ENCODE measurements at places on chromosomes 13 and 19.
A peak's percentile ranks its signal among the peaks of the same experiment; 100 is the strongest.

DNA sequence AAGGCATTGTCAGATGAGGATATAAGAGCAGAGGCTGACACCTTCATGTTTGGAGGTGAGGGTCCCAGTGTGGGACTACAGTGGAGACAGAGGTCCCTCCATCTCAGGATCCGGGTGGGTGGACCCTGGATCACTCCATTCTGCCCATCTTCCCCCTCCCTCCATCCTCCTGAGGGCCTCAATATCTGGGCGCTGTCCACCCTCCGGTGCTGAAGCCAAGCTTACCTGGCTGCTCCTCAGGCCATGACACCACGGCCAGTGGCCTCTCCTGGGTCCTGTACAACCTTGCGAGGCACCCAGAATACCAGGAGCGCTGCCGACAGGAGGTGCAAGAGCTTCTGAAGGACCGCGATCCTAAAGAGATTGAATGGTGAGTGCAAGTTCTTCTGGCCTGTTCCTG, 11.9 kb downstream of the CYP4F12 start:
- no peak for DNase-seq

- no peak for DNase-seq
These were observed 1660.4 kb upstream of the MIR17HG start for GRCh38 chr13:89687066-89687465.

DNA sequence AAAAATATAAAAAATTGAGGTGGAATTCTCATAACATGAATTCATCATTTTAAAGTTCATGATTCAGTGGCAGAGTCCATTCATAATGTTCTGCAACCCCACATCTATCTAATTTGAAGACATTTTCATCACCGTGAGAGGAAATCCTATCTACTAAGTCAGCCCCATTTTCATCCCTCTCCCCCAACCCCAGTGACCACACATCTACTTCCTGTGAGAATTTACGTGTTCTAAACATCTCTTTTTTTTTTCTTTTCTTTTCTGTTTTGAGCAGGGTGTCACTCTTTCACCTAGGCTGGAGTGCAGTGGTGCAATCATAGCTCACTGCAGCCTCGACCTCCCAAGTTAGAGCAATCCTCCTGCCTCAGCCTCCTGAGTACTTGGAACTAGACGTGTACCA, 17.5 kb downstream of the ATCAY start:
- DNase-seq, result no peak

- DNase-seq, result no peak
These were observed 3.4 kb downstream of the TCF3 start for GRCh38 chr19:1648920-1649541.

- no peak for DNase-seq
These were observed 37.3 kb downstream of the SOX1 start for GRCh38 chr13:112103961-112104880.

GRCh38 chr19:51600940-51601580, 29.1 kb downstream of the SIGLEC5 start:
- no peak for DNase-seq

GRCh38 chr19:10920781-10921180, 7.7 kb downstream of the YIPF2 start:
- DNase-seq, result no peak

DNA sequence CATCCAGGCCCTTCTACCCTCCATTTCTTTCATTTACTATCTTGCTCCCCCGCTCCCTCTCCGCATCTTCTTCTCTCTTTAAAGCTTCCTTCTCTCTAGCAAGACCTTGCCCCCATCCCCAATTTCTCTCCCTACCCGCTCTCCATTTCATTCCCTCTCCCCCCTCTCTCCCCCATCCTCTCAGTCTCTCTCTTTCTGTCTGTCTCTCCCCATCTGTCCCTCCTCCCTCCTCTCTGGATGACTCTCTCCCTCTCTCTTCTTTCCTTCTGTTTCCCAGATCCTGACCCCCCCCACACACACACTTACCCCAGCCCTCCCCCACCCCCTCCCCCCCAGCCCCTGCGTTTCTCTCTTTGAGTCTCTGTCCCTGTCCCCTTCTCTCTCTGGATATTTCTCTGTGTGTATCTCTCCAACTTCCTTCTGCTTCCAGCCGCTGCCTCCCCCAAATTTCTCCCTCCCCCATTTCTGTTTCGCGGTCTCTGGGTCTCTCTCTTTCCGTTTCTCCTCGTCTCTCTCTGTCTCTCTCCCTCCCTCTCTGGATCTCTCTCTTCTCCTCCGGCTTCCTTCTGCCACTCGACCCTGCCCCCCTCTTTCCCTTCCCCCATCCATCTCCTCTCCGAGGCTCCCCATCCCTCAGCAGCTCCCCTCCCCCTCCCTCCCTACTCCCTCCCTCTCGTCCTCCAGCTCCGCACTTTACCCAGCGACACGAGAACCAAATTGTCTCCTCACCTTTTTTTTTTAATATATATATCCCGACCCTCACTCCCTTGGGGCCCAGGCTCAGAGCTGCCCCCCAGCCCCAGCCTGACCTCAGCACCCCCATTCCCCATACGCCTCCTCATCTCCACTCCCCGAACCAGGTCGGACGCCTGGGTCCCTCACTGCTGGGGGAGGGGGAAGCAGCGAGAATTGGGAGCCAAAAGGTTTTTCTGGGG, 3.6 kb upstream of the CACNG8 start:
- DNase-seq, result no peak

DNA sequence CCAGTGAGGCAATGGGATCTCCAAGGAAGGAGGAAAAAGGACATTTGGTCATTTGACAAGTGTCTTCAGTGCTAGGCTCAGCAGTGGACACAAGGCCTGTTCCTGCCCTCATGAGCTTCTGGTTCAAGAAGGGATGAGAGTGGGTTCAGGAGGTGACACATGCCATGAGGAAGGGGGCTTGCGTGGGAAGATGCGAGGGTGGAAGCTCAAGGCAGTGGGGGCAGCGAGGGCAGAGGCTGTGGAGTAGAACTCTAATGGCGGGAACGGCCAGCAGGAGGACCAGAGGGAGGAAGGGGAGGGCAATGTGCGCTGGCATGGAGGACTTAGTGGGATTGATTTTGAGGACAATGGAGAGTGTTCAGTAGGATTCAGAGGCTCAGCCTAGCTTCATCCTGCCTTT, 3.3 kb downstream of the PIK3R2 start:
- no peak for DNase-seq

DNA sequence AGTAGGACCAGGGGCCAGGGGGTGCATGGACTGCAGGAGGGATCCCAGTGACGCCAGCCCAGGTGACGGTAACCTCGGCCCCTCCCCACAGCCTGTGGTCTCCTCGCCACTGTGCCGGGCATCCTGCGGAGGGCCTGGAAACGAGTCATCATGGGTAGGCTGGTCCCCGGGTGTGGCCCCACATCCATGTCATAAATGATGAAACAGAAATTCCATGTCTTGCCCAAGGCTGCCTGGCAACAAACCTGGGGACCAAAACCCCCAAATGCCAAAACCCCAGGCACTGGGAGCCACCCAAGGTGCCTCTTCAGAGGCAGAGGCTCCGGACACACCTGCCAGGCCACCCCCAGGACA, 20.9 kb downstream of the MAP2K2 start:
- DNase-seq, result no peak

- DNase-seq, result no peak
These were observed 21.7 kb downstream of the VSTM2B start for GRCh38 chr19:29547361-29547960.

GRCh38 chr19:34459614-34460013, 21.9 kb upstream of the WTIP start:
- no peak for DNase-seq

- DNase-seq, result no peak
These were observed 87.3 kb upstream of the RFC3 start for GRCh38 chr13:33730619-33731018.

DNA sequence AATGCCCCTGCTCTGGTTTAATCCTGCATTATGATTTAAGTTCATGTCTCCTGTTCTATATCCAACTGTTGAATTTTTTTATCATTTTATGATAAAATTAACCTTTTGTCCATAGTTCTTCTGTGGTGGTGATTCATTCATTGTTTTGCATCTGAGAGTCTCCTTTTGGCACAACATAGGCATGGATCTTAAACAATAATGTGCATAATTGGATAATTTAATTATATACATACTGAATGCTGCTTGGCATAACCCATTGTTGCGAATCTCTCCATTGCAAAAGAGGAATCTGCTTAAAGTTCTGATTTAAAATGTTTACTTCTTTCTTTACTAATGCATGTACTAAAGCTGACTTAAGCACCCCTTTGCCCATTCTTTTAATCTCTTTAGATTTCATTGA, 2788.4 kb downstream of the PCDH9 start:
- DNase-seq, result no peak

GRCh38 chr13:98772794-98773452, 20.5 kb upstream of the SLC15A1 start:
- DNase-seq, result no peak

- no peak for DNase-seq
These were observed 7.8 kb upstream of the KLK14 start for GRCh38 chr19:51090471-51090870.

DNA sequence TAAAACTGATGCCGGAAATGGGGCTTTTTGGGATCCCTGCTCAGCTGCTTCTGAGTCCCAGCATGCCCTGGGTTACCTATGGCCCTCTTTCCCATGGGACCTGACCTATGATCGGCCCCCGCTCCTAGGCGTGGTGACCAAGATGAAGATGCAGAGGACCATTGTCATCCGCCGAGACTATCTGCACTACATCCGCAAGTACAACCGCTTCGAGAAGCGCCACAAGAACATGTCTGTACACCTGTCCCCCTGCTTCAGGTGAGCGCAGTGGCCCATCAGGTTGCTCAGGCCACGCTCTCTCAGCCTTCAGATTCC, 1.5 kb downstream of the RPS11 start:
- peak; percentile 47 for DNase-seq

DNA sequence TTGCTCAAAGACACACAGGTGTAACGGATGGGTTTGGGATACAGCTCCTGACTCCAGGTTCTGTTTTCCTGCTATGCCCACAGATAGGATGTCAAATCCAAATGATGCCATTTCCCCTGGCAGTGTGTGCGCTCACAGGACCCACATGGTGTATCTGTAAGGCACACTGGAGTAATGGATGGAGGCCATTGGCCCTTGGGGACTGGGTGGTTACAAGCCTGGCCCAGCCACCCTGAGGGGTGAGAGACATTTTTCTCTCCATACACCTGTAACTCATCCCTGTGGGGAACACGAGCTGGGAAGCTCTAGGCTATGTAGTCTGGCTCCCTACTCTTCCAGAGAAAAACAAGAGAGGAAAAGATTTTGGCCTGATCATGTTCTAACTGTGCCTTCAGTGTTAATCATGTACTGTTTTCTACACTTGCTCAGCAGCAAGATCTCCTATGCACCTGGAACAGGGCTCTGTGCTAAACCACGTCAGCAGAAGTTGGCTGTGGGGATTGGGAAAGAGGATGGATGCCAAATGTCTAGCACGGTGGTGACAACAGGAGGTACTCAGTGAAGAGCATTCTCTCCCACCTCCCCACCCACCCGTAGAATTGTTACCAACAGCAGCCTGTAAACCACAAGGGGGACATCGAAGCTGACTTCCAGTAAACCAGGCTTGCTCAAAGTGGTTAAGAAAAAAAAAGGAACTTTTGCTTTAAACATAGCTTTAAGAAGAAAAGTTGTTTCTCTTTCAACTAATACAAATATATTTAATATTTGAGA, 237.0 kb downstream of the LACC1 start:
- DNase-seq, result peak; percentile 22

- DNase-seq, result peak; percentile 76
These were observed 34.9 kb upstream of the TPM4 start for GRCh38 chr19:16041299-16041990.

GRCh38 chr19:33558856-33559255, 37.3 kb upstream of the PEPD start:
- DNase-seq, result no peak

DNA sequence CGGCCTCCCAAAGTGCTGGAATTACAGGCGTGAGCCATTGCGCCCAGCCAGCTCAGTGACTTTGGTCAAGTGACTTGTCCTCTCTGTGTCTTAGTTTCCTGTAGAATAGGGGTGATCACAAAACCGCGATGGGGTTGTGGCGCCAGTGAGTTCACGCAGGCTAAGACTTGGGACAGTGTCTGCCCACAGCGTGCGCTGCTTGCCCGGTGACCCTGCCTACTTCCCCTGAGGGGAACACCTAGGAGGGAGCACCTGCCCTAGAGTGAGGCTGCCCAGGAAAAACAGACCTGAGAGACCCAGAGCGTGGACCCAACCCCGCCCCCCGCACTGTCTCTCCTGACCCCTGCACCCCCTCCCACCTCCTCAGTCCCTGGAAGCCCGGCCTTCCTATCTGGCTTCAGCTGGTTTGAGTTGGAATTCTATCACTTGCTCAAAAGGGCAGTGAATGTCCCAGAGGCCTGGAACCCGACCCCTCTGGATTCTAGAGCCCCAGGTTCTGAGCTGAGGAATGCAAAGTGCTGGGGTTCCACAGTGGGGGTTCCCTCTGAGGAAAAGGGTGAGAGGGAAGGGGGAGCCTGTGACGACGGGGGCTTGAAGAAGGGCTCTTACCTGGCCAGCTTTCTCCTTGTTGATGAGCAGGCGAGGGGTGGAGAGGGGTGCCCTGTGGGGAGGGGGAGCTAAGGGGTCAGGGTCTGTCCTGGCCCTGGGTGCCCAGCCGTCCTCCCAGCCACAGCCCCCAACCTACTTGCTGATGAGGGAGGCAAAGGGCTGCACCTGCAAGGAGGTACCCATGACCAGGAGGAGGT, 2.2 kb upstream of the RINL start:
- no peak for DNase-seq

DNA sequence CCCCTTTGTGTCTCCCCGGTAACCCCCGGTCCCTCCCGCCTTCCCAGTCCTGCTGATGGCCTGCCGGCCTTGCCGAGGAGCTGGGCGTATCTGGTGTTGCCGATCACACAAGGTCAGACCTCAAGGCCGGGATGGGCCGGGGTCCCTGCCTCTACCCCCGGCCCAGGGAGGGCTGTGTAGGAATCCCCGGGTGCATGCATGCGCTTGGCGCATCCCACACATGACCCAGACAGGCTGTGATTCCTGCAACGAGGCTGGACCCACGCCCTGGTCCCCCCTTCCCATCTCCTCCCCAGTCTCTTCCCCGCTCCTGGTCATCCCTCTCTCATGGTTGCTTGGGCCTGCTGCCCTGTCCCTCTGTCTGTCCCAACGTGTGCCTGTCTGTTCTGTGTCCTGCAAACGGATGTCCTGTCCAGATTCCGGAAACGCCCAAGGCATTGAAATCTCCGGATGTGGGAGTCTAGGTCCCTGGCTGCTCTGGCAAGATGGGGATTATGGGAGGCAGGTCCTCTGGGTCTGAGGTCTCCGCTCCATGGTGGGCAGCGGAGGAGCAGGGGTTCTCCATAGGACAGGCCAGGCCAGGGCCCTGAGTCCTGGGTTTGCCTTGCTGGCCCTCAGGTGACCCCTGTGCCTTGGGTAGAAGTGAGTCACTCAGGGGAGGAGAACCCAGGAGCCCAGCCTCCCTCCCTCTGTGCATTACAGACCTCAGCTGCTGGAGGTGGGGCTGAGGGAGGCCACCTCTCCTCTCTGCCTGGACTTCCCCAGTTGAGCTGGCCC, 1.6 kb downstream of the PKN1 start:
- DNase-seq, result peak; percentile 74

GRCh38 chr19:6056801-6057650, 53.3 kb downstream of the RFX2 start:
- peak; percentile 36 for DNase-seq

- no peak for DNase-seq
These were observed 102.3 kb downstream of the GPC6 start for GRCh38 chr13:93328943-93329342.

All from CD4-positive, alpha-beta T cell treated with Interleukin-1 beta for 1 hour (primary cell).